ENCODE measurements at places on chromosomes 6 and 20. TPM values are rescaled to one million over a fixed set of nuclear protein-coding genes. Genes with fewer than 3 reads are reported as not detected.
A peak's percentile ranks its signal among the peaks of the same experiment; 100 is the strongest.

DNA sequence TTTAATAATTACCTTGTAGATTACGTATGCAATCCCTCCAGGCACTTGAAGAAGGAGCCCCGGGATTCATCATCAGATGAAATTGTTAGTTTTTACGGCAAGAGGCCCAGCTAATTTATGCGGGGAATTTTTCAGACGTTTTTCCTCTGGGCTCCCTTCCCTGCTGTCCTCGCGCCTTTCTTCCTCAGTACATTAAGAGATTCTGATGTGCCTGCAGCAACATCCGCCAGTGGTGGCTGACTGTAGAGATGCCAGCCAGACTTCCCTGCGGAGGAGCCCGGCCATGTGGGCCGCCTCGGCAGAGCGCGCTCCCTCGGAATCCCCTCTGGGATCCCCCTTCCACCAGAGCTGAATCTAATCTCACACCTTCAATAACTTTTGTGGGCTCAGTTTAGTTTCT, 46.4 kb upstream of the POU3F2 start:
- no peak overlapping the region for H3K4me3 ChIP-seq
- no peaks in the 10 kb centered on the region for H3K36me3 ChIP-seq
- H3K27ac ChIP-seq = no peak overlapping the region

Gene SLC26A8
- total RNA-seq = not detected

DNA sequence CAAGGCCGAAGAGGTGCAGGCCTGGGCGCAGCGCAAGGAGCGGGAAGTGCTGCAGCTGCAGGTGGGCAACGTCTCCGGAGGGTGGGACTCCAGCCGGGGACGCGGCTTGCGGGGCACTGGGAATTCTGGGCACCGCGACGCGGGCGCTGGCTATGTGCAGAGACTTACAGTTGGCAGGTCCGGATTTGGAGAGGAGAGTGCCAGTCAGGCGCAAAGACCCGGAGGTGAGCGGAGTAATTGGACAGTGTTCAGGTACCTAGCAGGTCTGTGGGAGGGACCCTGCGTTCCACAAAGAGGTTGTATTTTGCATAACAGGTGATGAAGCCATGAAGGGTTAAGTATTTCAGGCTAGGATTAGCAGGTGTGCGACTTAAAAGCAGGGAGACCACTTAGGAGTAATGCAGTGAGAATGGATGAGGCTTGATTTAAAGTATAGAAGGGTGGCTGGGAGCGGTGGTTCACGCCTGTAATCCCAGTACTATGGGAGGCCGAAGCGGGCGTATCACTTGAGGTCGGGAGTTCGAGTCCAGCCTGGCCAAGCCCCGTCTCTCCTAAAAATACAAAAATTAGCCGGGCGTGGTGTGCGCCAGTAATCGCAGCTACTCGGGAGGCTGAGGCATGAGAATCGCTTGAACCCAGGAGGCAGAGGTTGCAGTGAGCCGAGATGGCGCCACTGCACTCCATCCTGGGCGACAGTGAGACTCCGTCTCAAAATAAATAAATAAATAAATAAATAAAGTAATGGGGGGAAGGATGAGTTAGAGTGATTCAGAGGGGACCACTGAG, 1.0 kb downstream of the MRPS26 start:
- peaks cover 5% of the 10 kb centered on the region for H3K4me1 ChIP-seq
- peak overlapping the region; percentile 92 for H3K4me3 ChIP-seq
- peaks cover 5% of the 10 kb centered on the region for H3K36me3 ChIP-seq
- peak overlapping the region; percentile 77 for H3K27ac ChIP-seq
- DNase-seq = no peak

DNA sequence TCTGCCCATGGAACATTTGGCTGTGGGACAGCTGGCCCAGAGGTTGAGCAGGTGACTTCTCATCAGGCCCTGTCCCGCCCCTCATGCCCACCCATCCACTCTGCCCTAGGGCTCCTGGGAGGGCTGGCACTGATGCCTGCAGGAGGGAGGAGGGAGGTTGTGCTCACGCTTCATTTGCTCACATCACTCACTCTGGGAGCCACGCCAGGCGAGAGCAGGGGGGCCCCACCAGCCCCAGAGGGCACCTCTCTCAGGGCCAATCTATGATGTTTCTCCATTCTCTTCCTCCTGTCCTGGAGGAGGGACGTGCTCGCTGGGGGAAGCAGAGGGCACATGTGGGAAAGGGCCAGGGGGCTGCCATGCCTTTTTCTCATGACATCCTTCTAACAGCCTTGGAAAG, 10.9 kb upstream of the GLP1R start:
- no peak for DNase-seq
- 0 out of 2 replicates have a peak, but pooled peaks cover 6% of the 10 kb centered on the region for H3K27me3 ChIP-seq
- no peaks in the 10 kb centered on the region for H3K4me1 ChIP-seq
- H3K36me3 ChIP-seq = no peaks in the 10 kb centered on the region
- H3K27ac ChIP-seq = no peak overlapping the region
- no peak overlapping the region for H3K4me3 ChIP-seq

Gene MYB
- total RNA-seq = 1.2 TPM

- no peaks in the 10 kb centered on the region for H3K36me3 ChIP-seq
- H3K4me3 ChIP-seq = no peak overlapping the region
Observed at GRCh38 chr6:106119546-106119945, 33.4 kb downstream of the PRDM1 start.

Gene SAPCD1
- not detected for total RNA-seq

DNA sequence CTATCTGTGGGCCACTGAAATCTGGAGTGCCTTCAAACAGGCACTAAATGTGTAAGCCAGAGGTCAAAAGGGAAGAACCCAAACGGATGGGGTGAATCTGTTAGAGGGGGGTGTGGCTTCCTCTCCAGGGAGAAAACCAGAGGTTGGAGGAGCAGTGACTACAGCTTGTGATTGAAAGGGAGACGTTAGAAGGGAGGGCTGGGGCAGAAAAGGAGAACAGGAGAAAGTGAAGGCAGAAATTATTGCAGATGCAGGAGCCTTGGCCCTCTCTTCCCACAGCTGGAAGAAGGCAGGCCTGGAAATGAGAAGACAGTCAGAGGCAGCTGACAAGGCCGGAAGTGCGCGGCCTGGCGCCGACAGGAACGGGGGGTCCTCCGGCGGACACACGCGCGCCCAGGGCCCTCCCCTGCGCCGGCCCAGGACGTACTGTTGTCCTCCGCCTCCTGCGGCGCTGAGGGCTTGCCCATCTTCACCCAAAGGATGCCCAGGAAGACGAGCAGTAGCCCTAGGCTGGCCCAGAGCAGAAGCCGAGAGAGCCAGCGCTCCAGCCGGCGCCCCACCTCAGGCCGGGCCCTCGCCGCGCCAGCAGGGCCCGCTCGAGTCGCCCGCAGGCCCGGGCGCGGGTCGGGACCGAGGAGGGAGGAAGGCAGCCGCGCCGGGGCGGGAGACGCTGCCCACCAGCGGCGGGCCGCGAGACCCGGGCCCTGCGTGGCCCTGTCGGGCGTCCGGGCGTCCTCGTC, 806 bp downstream of the LEMD2 start:
- peak overlapping the region; percentile 97 for H3K27ac ChIP-seq
- DNase-seq = peak; percentile 89
- H3K27me3 ChIP-seq = no peaks in the 10 kb centered on the region
- H3K4me1 ChIP-seq = peaks cover 33% of the 10 kb centered on the region
- H3K4me3 ChIP-seq = peak overlapping the region; percentile 73
- peaks cover 9% of the 10 kb centered on the region for H3K36me3 ChIP-seq

- DNase-seq = peak; percentile 74
- peak overlapping the region; percentile 75 for H3K27ac ChIP-seq
- no peak overlapping the region for H3K4me3 ChIP-seq
- H3K36me3 ChIP-seq = no peaks in the 10 kb centered on the region
- no peaks in the 10 kb centered on the region for H3K27me3 ChIP-seq
- peaks cover 47% of the 10 kb centered on the region for H3K4me1 ChIP-seq
Observed at GRCh38 chr6:133704371-133704770, 184.5 kb upstream of the TCF21 start.

Gene TEAD3
- total RNA-seq = 12.0 TPM

DNA sequence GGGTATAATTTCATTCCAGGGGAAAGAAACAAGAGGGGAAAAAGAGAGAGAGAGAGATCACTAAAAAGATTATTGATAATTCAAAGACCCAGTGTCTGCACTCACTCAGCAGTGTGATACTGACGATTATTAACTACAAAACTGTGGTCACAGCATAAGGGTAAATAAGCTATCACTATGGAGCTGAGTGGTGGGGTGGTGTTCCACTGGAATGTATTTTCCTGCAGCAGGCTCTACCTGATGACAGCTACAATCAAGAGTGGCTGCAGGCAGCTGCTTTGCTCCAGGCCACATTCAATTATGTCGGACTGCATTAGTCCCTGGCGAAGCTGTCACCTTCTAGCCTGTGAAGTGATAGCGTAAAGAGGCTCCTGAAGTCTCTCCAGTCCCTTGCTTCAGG, 122.2 kb upstream of the TFAP2D start:
- H3K27me3 ChIP-seq = no peaks in the 10 kb centered on the region
- H3K27ac ChIP-seq = no peak overlapping the region
- no peak for DNase-seq
- H3K4me1 ChIP-seq = no peaks in the 10 kb centered on the region

DNA sequence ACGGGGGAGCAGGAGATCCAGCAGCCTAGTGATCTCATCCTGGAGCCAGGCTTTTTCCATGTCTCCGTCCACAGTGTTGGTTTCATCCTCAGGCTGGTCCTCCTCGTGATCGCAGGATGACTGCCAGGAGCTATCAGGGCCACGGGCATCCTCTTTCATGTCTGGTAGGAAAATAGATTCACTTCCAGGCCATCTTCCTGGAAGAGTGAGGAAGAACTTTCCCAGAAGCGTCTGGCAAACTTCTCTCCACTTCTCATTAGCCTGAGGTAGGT, 15.3 kb upstream of the SLC9A8 start:
- H3K27ac ChIP-seq = no peak overlapping the region
- H3K36me3 ChIP-seq = no peaks in the 10 kb centered on the region
- no peak overlapping the region for H3K4me3 ChIP-seq
- no peaks in the 10 kb centered on the region for H3K27me3 ChIP-seq
- no peak for DNase-seq
- H3K4me1 ChIP-seq = no peaks in the 10 kb centered on the region

GRCh38 chr20:11729806-11730205, 187.9 kb upstream of the BTBD3 start:
- no peak overlapping the region for H3K27ac ChIP-seq
- H3K27me3 ChIP-seq = 0 out of 2 replicates have a peak, but pooled peaks cover under 1% of the 10 kb centered on the region
- no peak for DNase-seq
- H3K4me1 ChIP-seq = no peaks in the 10 kb centered on the region
- no peaks in the 10 kb centered on the region for H3K36me3 ChIP-seq
- no peak overlapping the region for H3K4me3 ChIP-seq

DNA sequence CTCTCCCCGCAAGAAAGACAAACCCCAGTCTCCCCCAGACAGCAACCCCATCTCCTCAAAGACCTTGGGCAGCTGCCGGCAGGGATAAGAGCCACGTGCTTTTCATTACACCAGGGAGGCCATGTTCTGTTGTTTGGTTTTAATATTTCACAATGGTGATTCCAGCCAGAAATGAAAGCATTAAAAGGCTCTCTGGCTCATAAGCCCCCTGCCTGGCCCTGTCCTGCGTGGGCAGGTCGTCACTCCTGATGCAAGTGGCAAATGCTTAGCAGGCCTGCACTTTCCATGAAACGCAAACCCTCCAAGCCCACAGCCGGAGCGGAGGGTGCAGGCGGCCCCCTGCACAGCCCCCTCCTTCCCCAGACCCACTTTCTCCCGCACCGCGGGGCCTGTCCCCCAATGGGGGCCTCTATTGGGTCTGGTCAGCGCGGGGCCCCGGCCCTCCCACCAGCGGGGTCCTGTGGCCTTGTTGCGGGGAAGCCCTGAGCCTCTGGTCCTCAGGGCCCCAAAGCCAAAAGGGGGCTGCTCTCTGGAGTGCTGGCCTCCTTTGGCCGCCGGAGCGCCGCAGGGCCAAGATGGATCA, 77.2 kb downstream of the TMEM242 start:
- H3K27ac ChIP-seq = no peak overlapping the region
- no peak overlapping the region for H3K4me3 ChIP-seq
- peaks cover 22% of the 10 kb centered on the region for H3K4me1 ChIP-seq
- no peaks in the 10 kb centered on the region for H3K36me3 ChIP-seq
- DNase-seq = peak; percentile 70

Gene DAAM2
- 5.1 TPM for total RNA-seq

Gene PPP1R16B
- not detected for total RNA-seq

DNA sequence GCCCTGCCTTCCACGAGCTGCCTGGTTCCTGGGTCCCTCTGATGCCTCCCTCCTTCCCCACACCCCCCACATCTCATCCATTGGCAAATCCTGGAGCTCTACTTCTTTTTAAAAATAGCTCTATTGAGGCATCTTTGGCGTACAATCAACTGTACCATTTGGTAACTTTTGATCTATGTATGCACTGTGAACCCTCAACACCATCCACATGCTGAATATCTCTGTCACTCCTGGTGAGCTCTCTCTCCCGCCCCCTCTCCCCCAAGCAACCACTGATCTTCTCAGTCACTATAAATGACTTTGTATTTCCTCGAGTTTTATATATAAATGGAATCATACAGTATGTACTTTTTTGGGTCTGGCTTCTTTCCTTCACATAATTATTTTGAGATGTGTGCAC, 22.4 kb upstream of the PMEPA1 start:
- H3K4me1 ChIP-seq = no peaks in the 10 kb centered on the region
- peaks cover 43% of the 10 kb centered on the region for H3K27me3 ChIP-seq
- no peaks in the 10 kb centered on the region for H3K36me3 ChIP-seq
- H3K4me3 ChIP-seq = no peak overlapping the region

GRCh38 chr6:81773887-81774286, 21.4 kb upstream of the TENT5A start:
- no peak overlapping the region for H3K27ac ChIP-seq
- H3K4me1 ChIP-seq = peaks cover 28% of the 10 kb centered on the region
- H3K4me3 ChIP-seq = no peak overlapping the region
- no peaks in the 10 kb centered on the region for H3K36me3 ChIP-seq

DNA sequence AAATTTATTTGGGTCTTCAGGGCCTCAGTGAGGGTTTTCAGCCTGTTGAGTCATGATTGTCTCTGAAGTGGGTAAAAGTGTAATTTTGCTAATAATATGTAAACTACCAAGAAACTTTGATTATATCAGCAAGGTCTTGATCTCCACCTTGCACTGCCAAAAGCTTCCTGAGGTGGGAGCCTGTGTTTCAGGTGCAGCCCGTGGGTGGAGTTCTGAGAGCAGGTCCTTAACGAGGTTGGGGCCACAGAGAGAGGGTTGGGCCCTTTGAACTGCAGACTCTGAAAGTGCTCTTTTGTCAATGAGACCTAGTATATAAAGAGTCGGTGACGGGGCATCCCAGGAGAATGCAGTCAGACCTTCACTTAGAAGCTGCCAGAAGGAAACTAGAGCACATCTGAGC, 129.7 kb upstream of the MAP3K4 start:
- H3K4me3 ChIP-seq = no peak overlapping the region
- H3K36me3 ChIP-seq = no peaks in the 10 kb centered on the region
- H3K27me3 ChIP-seq = 0 out of 2 replicates have a peak, but pooled peaks cover 7% of the 10 kb centered on the region

- H3K4me1 ChIP-seq = peaks cover 17% of the 10 kb centered on the region
- DNase-seq = peak; percentile 92
- H3K4me3 ChIP-seq = no peak overlapping the region
- H3K27me3 ChIP-seq = no peaks in the 10 kb centered on the region
- peak overlapping the region; percentile 62 for H3K27ac ChIP-seq
Observed at GRCh38 chr20:36116807-36117441, 37.6 kb upstream of the EPB41L1 start.

GRCh38 chr6:41049955-41050354, 3.0 kb upstream of the APOBEC2 start:
- no peak overlapping the region for H3K4me3 ChIP-seq
- no peak for DNase-seq
- H3K27me3 ChIP-seq = no peaks in the 10 kb centered on the region
- no peaks in the 10 kb centered on the region for H3K4me1 ChIP-seq
- H3K36me3 ChIP-seq = no peaks in the 10 kb centered on the region
- H3K27ac ChIP-seq = no peak overlapping the region

Gene BPHL
- 8.5 TPM for total RNA-seq

GRCh38 chr6:2940010-2940850, 31.1 kb downstream of the SERPINB6 start:
- no peak for DNase-seq
- H3K4me3 ChIP-seq = no peak overlapping the region
- H3K4me1 ChIP-seq = no peaks in the 10 kb centered on the region
- no peaks in the 10 kb centered on the region for H3K36me3 ChIP-seq
- H3K27ac ChIP-seq = no peak overlapping the region

Gene WFDC5
- not detected for total RNA-seq
